ENCODE measurements at places on chromosomes 1 and 21.

GRCh38 chr1:156664046-156664766 is 13.0 kb downstream of the NES start:
- peak; percentile 30 for DNase-seq

GRCh38 chr1:115929881-115930280 is 46.4 kb upstream of the SLC22A15 start:
- peak; percentile 61 for DNase-seq

GRCh38 chr1:87132284-87132870 is 196.3 kb upstream of the LMO4 start:
- no peak for DNase-seq

GRCh38 chr1:246592695-246593094 is 26.4 kb downstream of the CNST start:
- peak; percentile 91 for DNase-seq

DNA sequence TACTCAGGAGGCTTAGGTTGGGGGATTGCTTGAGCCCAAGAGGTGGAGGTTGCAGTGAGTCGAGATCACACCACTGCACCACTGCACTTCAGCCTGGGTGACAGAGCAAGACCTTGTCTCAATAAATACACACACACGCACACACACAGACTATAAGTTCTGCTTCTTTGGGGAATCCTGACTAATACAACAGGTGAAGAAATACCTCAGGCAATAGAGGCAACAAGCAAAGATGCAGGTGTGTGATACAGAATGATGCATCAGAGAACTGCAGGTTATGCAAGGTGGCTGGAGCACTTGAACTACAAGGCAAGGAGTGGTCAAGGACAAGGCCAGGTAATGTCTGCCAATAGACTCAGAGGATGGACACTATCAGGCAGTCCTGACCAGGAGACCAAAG is 117.6 kb upstream of the ZNF678 start:
- no peak for DNase-seq

GRCh38 chr1:43949678-43950077 is 2.9 kb downstream of the IPO13 start:
- no peak for DNase-seq

DNA sequence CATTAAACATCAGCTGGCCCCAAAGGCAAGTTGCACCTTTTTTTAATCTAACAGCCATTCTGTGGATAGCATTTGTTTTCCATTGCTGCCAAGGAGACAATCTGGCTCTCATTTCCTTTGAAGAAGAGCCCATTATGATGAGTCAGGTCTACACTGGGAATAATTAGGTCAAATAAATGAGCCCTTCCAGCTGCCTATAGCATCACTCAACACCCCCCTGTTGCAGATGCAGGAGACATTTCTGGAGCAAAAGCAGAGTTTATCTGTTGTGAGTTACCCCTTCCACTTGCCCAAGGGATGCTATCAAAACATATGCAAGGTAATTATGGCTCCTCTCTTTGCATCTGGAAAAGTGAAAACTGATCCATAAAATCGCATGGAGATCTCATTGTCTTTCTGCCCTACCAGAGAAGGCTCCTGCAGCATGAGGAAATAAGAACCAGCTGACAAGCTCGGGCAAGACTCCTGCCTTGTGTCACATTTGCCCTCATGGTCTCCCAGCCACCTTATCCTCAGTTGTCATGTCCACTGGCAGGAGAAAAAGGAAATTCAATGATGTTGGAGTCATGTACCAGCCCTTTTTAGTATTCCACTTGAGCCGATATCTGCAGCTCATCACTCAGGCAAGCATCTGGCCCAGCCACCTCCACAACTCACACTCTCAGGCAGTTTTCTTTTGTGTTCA is 135.9 kb downstream of the SLC30A10 start:
- peak; percentile 76 for DNase-seq
